Coronary artery (tissue), 2 donors: ENCODE measurements at places on chromosomes 7 and 10.

DNA sequence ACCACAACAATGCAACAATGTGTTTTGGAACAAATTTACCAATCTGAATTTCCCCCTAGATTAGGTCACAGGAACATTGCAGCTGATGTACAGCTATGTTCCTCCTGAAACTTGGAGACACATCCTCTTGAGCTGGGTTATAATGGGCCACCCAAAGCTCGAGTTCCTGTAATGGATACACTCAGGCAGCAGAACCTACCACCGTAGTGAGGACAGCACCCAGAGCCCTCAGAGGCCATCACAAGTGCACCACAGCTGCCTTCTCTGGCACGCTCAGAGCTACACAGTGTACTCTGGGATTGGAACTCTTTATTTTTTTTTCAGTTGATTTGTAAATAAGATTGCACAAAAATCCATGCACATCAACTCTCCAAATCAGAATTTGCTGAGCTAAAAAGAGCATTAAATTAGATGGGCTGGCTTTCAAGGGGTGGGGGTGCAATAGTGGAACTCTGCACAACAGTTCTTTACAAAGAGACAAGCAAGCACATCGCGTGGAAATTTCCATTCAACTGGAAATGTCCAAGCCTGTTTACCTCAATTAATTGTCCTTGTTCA lies 56.7 kb downstream of the EGFR start:
- no peak for DNase-seq

GRCh38 chr7:25714013-25714412 lies 438.0 kb upstream of the NFE2L3 start:
- no peak for DNase-seq

DNA sequence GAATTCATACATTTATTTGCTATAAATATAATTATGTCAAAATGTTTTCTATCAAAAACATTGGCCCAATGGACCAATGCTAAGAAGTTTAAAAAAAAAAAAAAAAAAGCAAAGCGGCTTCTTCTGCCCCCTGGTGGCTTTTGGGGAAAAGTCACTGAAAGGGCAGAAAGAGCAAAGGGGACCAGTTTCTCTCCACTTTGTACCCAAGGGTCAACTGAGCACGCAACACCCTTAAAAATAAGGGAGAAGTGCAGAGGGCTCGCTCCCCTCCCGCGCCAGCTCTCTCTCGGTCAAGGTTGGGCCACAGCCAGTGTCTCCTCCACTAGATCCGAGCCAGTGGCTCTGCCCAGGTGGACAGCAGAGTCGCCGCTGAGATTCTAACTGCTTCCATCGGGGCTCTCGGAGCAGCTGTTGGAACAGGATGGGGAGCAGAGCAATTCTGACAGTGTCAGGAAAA lies 136.4 kb upstream of the FGFR2 start:
- DNase-seq, result no peak

DNA sequence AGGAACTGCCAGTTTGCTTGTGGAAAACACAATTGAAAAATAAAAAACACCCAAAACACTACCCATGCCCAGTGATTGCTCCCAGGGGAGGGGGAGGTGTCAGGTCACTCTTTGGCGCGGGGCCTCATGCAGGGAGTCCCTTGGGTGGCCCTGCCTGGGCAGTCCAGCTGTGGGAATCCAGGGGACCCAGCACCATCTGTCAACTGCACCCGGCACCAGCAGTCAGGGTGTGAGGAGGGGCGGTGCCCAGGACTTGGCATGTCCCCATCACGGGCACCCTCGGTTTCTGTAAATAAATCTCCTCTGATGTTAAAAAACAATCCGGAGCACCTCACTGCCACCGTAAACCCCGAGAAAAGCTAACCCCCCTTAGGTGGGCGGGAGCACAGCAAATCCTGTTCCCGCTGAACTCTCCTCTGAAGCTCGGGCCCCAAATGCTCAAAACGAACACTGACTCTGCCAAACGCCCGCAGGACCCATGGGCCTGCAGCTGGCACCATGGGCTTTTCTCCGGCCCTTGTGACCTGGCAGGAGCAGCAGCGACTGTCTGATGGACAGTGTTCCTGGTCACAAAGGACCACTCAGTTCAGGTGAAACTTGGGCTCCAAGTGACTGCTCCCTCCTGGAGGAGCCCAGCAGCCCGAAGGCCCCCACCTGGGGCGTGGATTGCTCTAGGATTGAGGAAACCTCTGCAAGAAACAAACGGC lies 18.5 kb upstream of the EN2 start:
- no peak for DNase-seq

- DNase-seq, result peak; percentile 84
Observed at GRCh38 chr7:151520419-151521261, 945 bp upstream of the RHEB start.

GRCh38 chr7:116689790-116690259 lies 17.8 kb downstream of the MET start:
- DNase-seq, result no peak

DNA sequence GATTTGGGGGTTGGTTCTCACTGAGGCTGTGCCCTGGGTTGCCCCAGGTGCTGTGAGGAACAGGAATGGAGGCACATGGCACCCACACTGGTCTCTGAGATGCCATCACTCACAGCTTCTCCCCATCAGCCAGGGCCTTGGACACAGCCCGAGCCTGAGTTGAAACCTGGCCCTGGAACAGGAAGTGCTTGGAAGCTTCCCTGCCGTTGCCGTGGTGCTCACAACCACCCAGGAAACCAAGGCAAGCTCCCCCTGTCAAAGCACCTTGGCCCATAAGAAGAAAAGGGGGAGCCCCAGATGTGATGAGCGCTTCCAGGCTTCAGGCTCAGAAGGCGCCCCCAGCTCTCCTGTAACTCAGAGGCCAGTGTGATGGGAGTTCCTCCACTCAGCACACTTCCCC lies at the start of gene BTBD16:
Gene BTBD16, plus strand, starts transcription at position 221 of the 400 bp plus-strand sequence. CDS start 3,786 bp downstream, outside the sequence.
- DNase-seq, result peak; percentile 60

- DNase-seq, result no peak
Observed at GRCh38 chr7:68718097-68718551, 880.2 kb upstream of the AUTS2 start.

DNA sequence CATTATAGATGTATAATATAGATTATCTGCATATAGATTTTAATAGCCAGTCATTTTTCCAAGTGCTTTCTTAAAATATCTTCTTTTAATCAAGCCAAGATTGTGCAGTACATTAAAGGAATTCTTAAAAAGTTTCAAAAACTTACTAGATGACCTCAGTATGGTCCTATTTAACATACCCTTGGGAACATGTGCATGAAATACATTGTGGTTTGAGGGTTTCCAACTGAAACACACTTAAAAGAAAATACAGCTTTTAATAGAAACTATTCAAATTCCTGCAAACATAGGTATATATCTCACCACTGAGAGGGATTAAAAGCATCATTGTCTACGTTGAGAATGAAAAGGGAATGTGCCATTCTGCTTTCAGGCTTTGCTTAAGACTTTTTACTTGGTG lies 364.9 kb downstream of the SUGCT start:
- DNase-seq, result no peak

DNA sequence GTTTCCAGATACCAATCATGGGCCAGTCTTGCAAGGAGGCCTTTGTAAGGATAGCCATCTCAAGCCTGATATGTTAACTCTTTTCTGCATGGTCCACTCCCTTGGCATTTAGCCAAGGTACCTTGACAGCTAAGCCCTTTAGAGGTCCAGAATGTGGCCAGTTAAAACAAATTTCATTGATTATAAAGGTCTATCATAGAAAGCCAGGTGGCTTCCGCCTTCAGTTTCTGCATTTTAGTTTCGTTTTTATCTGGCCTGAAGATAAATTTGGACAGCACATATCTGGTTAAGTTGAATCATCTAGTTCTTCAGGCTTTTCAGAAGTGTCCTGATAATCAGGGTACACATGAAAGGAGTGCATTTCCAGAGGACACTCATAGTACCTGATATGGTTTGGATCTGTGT lies 30.7 kb downstream of the ANKIB1 start:
- DNase-seq, result no peak

- no peak for DNase-seq
Observed at GRCh38 chr10:78476156-78476555, 442.5 kb downstream of the RPS24 start.

DNA sequence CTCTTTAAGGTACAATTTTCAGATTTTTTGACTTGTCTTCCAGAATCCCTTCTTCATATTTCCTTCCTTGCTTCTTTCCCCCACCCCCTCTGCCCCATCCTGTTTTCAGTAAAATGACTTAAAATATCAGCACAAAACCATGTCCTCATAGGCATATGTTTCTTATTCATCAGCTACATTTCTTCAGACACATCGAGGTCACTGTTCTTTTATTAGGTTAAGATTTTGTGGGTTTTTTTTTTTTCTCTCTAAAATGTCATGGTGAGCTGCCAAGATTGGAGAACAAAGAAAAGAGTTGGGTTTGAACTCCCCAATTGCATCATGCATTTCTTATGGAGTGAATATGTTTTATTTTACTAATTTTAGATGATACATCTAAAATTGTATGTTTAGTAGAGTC lies 35.8 kb downstream of the LAMB4 start:
- no peak for DNase-seq

DNA sequence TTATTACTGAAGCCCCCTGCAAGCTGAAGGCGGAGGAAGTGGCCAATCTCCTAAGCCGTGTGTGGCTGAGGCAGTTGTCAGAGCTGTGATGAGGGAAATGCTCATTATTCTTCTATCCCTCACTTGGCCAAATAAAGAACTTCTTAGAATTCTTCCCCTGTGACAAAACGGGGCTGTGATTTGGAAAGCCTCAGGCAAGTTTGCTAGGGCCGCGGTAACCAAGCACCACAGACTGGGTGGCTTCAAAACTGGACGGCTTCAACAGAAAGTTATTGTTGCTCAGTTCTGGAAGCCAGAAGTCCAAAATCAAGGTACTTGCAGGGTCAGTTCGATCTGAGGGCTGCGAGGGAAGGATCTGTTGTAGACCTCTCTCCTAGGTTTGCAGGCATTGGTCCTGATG lies 72.3 kb upstream of the STEAP1B start:
- no peak for DNase-seq

- DNase-seq, result no peak
Observed at GRCh38 chr7:155714702-155715101, 70.2 kb downstream of the RBM33 start.
